ENCODE measurements at places on chromosomes 12 and 14.

- DNase-seq = peak; percentile 69
Observed at GRCh38 chr12:6465467-6466183, 4.9 kb downstream of the VAMP1 start.

- no peak for DNase-seq
Observed at GRCh38 chr14:88791629-88792472, 902 bp downstream of the EML5 start.

DNA sequence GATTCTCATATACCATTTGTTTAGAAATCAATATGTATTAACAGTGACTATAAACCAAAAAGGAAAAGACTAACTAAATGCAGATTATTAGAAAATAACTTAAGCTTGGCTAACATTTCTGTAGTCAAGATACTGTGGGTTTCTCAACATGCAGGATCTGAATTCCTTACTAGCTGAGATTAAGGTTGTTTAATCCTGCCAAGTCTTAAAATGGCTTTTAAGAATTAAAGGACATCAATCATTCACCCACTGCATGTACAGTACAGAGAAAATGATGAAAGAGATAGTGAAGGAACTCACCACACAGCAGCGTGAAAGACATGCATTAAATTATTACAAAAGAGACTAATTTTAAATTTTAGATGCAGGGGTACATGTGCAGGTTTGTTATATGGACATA, 3.8 kb downstream of the ACSS3 start:
- DNase-seq = no peak

DNA sequence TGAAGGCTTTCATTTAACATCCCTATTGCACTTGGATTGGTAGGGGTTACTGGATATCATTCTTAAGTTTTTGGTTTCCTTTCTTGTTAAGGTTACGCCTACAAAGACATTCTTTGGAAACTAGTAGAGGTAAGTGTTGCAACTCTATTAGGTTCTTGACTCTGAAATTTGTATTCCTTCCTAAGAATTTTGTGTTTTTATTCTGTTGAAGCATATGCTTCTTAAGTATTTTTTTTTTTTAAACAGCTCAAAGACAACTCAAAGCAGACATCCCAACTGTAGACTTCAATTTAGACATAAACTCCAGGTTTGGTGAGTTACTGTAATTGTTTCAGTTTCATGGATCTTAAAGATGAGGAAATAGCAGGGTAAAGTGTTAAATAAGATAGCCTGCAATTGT, 1.1 kb upstream of the RBMS2 start:
- no peak for DNase-seq

DNA sequence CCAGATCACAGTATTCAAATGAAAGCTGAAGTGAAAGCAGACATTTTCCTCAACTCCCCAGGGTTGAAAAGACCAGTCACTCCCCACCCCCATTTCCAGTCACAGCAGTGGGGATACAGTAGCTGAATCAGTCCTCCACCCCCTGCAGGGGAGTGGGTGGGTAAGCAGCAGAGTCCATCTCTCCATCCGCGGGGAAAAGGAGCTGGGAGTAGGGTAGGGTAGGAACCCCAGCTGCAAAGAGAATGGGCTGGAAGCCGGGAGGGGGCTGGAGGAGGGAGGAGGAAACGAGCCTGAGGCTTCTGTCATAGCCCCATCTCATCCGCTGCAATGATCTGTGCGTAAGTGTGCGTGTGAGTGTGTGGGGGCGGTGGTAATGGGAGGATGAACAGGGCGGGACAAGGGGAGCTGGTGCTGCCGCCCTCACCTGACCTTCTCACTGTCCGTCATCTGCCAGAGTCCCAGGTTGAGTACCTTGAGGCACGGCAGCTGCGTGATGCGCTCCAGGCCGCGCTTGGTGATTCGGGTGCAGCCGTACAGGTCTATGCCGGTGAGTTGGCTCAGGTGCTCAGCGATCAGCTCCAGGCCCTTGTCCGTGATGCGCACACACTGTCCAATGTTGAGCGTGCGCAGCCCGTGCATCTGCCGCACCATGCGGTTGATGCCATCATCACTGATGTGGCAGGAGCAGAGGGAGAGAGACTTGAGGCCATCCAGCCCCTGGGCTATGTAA, 1.8 kb downstream of the FBXL14 start:
- DNase-seq = no peak

GRCh38 chr14:62847168-62847567, 198.1 kb downstream of the KCNH5 start:
- DNase-seq = no peak

DNA sequence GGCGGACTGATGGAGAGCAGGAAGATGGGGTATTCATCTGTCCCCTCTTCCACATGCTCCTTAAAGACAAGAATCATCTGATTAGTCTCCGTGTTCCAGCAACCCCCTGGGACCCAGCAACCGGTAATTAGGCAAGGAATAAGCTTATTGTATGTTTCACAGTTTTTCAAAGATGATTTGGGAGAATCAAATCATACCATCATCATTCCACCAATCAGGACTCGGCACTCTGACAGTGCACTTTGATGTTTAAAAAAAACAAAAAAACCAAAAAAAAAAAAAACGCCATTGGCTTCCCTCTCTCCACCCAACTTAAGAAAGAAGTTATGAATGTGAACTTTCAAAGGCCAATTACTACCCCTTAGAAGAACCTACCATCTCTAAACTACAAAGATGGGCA, 1.3 kb upstream of the DYNC1H1 start:
- DNase-seq = no peak

DNA sequence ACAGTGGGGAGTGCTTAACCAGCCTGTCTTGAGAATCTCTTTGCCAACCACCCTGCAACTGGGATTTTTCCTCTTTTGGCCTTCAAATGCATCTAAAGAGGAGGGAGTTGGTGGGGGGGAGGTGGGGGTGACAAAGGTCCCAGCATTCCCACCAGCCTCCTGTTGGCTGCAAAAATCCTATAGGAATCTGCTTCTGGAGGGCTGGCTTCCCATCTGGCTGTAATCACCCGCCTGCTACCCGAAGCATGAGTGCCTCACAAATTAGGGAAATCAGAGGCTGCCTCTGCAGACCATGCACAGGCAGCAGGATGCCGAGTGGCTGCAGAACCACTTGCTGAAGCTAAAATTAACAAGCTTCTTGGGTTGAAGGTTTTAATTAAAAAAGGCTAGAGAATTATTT, 73.9 kb upstream of the WSCD2 start:
- no peak for DNase-seq

GRCh38 chr14:32354716-32355115, 25.6 kb downstream of the AKAP6 start:
- no peak for DNase-seq

DNA sequence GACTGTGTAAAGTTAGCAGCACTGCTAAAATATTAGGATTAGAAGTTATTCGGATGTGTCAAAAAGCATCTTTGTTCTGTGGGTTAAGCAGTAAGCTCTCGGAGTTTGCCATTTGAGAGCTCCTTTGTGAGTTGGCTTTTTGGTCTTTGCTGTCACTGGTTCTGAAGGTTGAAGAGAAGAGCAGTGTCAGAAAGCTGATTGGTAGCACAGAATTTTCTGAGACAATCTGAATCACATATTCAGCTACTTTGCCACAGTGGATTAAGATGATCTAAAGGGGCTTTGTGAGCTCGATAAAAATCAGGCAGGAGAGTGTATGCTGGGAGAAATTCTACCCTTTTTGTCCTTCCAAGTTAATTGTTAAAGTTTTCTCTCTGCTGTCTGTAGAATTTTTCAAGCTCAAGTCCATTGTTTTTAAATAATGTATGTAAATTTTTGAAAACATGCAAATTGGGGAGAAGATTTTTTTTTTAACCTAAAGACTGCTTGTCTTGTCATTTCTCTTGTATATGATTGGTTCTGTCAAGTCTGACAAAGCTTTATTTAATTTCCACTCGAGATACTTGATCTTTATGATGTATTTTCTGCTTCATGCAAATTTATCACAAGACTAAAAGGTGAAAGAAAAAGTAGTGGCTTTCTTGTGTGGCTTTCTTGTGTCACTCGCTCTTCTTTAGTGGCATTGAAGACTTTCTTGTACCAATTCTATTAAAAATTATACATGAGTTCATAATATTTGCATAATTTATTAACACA, 307.3 kb downstream of the EGLN3 start:
- DNase-seq = no peak

- no peak for DNase-seq
Observed at GRCh38 chr12:14619741-14620501, 52.2 kb upstream of the PLBD1 start.

DNA sequence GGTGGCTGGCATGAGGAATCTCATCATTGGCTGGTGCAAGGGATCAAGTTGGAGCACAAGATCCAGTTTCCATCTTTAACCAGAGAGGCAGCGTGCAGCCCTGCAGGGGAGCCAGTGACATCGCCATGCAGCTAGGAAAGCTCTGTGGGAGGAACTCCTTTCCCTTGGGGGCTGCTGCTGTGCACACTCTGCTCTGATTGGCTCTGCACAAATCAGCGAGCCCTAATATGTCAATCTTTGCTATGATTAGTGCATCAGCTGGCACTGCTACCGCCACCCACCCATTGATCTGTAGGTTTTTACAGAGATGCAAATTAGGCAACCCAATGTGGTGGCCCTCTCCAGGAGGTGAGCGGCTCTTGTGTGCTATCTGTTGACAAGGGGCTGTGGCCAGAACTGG, 262.6 kb downstream of the PCNX1 start:
- no peak for DNase-seq

DNA sequence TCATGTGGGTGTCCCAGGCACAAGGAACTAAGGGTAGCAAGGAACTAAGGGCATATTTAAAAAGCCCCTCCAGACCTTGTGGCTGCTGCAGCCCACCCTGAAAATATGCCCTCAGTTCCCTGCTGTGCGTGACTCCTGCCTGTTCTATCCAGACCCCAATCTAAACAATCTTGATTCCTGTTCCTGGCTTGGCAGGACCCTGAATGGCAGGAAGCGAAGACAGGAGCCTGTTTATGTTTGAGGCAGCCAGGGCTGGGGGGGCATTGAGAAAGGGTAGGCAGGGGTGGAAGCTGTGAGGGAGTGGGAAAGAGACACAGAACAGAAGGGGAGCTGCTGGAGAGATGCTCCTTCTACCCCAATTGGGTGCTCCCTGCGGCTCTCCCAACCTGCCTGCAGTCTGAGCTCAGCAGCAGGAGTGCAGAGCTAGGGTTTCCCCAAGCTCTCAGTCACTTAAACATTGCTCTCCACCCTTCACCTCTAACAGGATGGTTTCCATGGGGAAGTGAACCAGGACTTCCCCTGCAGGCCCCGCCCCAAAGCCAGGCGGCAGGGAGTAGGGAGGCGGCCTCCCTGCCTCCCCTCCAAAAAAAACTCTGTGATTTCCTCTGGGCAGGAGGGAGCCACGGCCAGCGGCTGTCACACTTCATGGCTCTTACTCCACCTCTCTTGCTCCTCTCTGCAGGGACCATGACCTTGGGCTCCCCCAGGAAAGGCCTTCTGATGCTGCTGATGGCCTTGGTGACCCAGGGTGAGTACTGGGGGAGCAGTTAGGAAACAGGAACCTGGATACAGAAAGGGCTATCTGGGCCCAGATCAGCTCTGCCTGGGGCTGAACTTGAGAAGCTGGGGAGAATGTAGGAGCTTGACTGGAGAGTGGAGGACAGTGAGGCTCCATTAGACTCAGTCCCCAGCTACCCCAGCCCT, 4.7 kb downstream of the ACVRL1 start:
- no peak for DNase-seq

Data from right atrium auricular region (tissue), 2 donors.